Activated T-cell treated with anti-CD3 and anti-CD28 coated beads, Interleukin-2, amount 50 U/mL, for 4 hours (primary cell): ENCODE measurements at places on chromosomes 4 and X. TPM values are rescaled to one million over a fixed set of nuclear protein-coding genes. Genes with fewer than 3 reads are reported as not detected.

TMEM192 gene
- 15.5 TPM for total RNA-seq

RIPPLY1 gene
- total RNA-seq, result not detected

CYBB gene
- 3.5 TPM for total RNA-seq

GRPR gene
- not detected for total RNA-seq

CDKL5 gene
- 1.4 TPM for total RNA-seq

WDR13 gene
- total RNA-seq, result 49.5 TPM

CTAG2 gene
- total RNA-seq, result not detected

ADGRG4 gene
- not detected for total RNA-seq

ARHGAP6 gene
- total RNA-seq, result 0.08 TPM

GRCh38 chr4:72391281-72391680 lies 177.7 kb downstream of the ADAMTS3 start:
- DNase-seq, result no peak

DNA sequence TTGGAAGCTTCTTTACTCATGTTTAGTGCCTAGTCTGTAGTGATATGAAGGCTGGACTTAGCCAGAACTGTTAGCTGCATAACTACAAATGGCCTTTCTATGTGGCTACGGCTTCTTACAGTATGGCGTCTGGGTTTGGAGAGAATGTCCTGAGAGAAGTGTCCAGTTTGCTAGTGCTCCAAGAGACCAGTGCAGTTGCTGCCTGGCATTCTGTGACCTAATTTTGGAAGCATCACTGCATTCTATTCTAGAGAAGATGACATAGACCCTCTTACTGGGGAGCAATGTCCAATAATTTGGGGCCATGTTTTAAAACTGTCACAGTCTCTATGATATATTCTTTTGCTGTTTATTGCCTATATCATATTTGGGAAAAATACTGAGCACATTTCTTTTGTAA lies 74.2 kb downstream of the STAG2 start:
- DNase-seq, result no peak

GRCh38 chrX:37364666-37365065 lies 15.5 kb downstream of the PRRG1 start:
- DNase-seq, result no peak

- no peak for DNase-seq
Observed at GRCh38 chr4:68326141-68326540, 23.7 kb downstream of the YTHDC1 start.

DNA sequence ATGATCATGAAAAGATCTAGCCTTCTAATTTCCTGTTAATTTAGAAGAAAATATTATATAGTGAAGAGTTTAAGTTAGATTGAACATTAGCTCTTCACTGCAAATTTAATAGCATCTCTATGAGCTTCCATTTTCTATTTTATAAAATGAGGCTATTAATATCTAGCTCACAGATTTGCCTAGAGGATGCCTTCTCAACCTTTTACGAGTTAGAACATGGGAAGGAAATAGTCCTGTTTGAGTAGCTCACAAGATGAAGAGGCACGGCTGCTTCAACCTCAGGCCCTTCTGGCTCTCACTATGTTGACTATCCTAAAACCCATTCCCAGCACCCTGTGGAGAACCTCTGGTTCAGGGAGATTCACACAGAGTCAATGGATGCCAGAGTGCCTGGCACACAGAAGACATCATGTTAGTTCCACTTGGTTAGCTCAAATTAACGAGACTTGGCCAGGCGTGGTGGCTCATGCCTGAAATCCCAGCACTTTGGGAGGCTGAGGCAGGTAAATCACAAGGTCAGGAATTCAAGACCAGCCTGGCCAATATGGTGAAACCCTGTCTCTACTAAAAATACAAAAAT lies 97.9 kb upstream of the GUCY1A1 start:
- no peak for DNase-seq

- DNase-seq, result no peak
Observed at GRCh38 chrX:136766785-136767103, 14.0 kb downstream of the ARHGEF6 start.

- DNase-seq, result peak; percentile 14
Observed at GRCh38 chrX:103215425-103215991, 600 bp downstream of the BEX4 start.

- DNase-seq, result no peak
Observed at GRCh38 chr4:181982856-181983255, 260.3 kb upstream of the TENM3 start.

DNA sequence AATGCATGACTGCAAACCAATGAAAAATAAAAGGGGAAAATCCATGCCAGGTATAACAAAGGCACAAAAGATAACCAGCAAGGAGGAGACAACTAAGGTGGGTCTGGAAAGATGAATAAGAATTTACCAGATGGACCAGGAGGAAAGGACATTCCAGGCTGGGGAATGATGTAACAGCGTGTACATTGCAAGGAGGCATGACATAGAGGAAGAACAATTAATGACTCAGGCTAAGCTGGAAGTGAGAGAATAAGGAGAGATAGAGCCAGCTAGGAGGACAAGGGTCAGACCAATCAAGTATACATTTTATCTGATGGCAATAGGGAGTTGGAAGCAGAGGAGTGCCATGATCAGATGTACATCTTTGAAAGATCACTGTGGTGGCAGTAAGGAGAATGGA lies 57.0 kb downstream of the MTMR8 start:
- no peak for DNase-seq

- DNase-seq, result no peak
Observed at GRCh38 chrX:106725931-106726330, 570 bp upstream of the RNF128 start.

- DNase-seq, result no peak
Observed at GRCh38 chr4:14176613-14177012, 549.1 kb upstream of the BOD1L1 start.

DNA sequence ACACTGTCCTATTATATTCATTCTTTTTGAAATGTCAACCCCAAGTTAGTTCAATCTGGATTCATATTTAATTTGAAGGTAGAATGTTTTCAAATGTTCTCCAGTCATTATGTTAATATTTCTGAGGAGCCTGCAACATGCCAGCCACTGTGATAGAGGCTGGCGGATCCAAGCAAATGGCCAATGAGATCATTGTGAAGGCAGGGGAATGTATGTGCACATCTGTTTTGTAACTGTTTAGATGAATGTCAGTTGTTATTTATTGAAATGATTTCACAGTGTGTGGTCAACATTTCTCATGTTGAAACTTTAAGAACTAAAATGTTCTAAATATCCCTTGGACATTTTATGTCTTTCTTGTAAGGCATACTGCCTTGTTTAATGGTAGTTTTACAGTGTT lies 1.6 kb downstream of the CXCL1 start:
- no peak for DNase-seq

- no peak for DNase-seq
Observed at GRCh38 chr4:159010563-159011260, 92.2 kb upstream of the RAPGEF2 start.

- DNase-seq, result no peak
Observed at GRCh38 chrX:140572724-140573123, 67.9 kb upstream of the SOX3 start.
